ENCODE measurements at places on chromosomes 13 and 19.

- peak; percentile 81 for DNase-seq
These were observed 305.1 kb downstream of the KCNRG start for GRCh38 chr13:50320271-50320862.

- peak; percentile 81 for DNase-seq
These were observed 26.4 kb downstream of the CDK8 start for GRCh38 chr13:26280295-26280694.

DNA sequence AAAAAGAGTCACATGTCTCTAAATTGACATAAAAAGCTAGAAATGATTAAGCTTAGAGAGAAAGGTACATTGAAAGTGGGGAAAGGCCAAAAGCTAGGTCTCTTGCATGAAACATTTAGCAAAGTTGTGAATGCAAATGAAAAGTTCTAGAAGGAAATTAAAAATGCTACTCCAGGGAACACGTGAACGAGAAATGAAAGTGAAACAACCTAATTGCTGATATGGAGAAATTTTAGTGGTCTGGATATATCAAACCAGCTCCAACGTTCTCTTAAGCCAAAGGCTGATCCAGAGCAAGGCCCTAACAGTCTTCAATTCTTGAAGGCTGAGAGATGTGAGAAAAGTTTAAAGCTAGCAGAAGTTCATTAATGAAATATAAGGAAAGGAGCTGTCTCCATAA is 419.8 kb downstream of the SLITRK6 start:
- no peak for DNase-seq

GRCh38 chr13:31433746-31434145 is 234.0 kb downstream of the B3GLCT start:
- no peak for DNase-seq

DNA sequence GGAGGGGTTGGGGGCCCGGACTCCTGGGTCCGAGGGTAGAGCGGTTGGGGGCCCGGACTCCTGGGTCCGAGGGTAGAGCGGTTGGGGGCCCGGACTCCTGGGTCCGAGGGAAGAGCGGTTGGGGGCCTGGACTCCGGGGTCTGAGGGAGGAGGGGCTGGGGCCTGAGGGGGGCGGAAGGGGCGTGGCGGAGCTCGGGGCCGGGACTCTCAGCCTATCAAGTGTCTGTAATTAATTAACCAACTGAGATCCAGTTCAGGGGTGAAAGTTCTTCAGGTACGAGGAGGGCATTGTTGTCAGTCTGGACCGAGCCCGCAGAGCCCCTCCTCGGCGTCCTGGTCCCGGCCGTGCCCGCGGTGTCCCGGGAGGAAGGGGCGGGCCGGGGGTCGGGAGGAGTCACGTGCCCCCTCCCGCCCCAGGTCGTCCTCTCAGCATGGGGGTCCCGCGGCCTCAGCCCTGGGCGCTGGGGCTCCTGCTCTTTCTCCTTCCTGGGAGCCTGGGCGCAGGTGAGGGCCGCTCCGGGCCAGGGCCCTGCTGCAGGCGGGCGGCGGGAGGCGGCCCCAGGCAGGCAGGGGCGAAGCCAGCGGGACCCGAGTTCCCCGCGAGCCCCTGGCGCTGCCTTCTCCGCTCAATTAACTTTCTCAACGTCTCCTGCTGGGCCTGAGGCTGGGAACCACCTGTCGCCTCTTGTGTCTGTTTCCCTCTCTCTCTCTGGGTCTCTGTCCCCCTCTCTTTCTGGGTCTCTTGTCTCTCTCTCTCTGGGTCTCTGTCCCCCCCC is 697 bp downstream of the FCGRT start:
- DNase-seq = no peak

- DNase-seq = peak; percentile 90
These were observed 14.4 kb downstream of the ATP4B start for GRCh38 chr13:113643593-113643992.

DNA sequence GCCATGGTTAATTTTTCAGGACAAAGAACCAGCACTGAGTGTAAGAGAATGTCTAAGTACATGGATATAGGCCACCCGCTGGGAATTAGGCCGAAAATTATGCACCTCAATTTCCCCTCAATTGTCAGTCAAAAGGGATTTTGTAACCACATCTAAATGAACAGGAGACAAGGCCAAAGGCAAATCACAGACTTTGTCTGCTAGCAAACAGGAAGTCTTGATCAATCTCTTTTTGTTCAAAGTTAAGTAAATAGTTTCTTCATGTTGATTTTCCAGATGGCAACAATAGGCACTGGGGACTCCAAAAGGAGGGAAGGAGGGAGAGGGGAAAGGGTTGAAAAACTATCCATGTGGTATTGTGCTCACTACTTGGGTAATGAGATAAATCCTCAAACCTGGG is 276.0 kb downstream of the COG6 start:
- no peak for DNase-seq

GRCh38 chr19:28396287-28396831 is 816.6 kb downstream of the UQCRFS1 start:
- no peak for DNase-seq

DNA sequence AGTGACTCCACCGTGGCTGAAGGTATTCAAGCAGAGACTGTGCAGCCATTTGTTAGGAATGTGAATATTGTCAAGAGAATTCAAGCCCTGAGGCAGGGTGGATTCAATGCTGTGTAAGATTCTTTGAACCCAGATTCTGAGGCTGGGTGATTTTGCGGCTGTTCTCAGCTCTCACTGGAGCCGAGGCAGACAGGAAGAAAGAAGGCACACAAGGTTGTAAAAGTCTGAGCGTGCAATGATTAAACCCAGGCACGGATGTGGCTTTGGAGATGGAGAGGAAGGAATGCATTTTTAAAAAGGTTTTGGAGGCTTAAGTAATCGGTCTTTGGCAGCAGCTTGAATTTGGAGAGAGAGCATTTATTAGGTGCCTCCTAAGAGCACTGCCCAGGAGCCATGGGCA is 187.9 kb downstream of the KATNAL1 start:
- DNase-seq = peak; percentile 82

- no peak for DNase-seq
These were observed 7.7 kb upstream of the KIR2DL4 start for GRCh38 chr19:54795758-54796157.

- peak; percentile 37 for DNase-seq
These were observed 616 bp downstream of the TSHZ3 start for GRCh38 chr19:31348481-31349159.

- DNase-seq = no peak
These were observed 469 bp downstream of the COX6B2 start for GRCh38 chr19:55353803-55354697.

- DNase-seq = no peak
These were observed 9.6 kb downstream of the CD37 start for GRCh38 chr19:49344505-49345423.

DNA sequence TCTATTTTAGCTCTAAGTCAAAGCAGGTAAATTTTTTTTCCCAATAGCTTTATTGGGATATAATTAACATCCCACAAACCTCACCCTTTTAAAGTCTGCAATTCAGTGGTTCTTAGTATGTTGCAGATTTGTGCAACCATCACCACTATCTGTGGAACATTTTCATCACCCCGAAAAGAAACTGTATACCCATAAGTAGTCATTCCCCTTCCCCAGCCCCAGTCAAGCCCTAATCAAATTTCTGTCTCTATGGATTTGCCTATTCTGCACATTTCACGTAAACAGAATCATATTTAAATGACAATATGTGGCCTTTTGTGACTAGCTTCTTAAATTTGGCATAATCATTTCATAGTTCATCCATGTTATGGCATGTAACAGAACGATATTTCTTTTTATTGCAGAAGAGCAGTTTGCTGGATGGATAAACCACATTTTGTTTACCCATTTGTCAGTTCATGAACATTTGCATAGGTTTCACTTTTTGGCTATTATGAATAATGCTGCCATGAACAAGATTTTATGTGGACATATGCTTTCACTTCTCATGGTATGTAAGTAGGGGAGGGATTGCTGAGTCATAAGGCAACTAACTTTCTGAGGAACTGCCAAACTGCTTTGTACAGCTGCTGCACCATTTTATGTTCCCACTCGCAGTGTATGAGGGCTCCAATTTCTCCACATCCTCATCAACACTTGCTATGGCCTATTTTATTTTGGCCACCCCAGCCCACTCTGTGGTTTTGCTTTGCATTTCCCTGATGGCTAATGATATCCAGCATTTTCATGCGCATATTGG is 10.9 kb downstream of the SLC46A3 start:
- DNase-seq = peak; percentile 55

DNA sequence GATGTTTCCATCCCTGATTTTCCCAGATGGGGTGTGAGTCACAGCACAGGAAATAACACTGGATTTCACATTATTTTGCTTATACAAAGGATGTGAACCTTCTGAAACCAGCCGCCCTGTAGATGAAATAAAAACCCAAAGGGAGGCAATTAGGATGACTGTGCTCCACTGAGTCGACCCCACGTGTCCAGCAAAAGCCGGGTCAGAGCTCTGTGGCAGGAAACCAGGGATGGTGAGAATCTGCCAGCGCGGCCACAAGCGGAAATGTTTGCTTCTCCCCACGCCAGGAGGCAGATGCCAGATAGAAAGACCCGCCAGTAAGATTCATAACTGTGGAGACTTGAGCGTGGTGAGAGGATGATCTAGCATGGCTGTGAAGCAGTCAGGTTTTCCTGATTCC is 764.4 kb downstream of the LIG4 start:
- peak; percentile 99 for DNase-seq

DNA sequence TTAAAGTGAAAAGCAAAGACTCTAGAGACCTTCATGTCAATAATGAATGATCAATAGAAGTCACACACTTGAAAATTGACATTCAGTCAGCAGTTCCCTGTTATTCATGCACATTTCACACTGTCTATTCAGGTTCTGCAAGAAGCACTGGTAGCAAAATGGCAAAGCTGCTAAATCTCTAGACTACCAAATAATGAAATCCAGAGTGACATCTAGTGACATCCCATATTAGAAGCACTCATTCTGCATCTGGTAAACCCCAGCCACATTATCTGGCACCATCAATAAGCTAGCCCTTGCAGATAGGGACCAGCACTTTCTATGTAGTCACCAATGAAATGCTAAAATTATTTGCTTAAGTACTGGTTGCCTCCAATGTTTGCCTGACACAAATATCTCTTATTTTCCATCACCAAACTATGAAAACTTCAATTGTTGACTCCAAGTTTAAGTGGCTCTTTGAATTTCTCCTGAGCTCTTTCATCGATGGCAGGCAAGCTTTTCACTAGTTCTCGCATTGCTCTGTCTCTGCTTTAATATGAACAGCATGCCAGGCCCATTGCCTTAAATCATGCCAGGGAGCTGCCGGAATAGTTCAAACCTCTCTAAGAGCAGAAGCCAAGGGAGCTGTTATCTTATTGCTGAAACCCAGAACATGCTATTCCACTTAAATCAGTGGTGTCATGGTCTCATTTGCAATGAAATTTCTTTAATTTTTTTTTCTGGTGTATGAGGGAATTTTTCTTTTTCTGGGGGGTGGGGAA is 409.9 kb downstream of the MZT1 start:
- DNase-seq = no peak

- DNase-seq = no peak
These were observed 14.4 kb downstream of the BCAM start for GRCh38 chr19:44823373-44823698.

- peak; percentile 50 for DNase-seq
These were observed 7.1 kb upstream of the DOCK6 start for GRCh38 chr19:11269408-11269807.

DNA sequence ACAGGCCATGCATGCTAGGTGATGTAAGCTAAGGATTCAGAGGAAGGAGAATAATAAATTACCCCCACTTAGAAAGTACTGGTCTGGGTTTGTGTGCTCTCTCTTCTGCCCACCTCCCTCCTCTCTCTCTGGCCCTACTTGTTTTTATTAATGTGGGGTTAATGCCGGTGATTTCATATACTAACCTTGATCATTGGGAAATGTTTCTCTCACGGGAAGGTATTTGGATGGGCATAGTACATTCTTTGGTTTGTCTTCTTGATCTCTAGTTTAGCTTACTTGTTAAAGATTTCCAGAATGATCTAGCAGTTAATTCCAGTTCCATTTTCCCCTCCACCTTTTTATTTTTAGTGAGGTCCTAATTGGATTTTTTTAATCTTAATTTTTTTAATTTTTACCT is 24.6 kb downstream of the ARHGAP35 start:
- DNase-seq = no peak

GRCh38 chr19:364496-365287 is 20.1 kb upstream of the MIER2 start:
- no peak for DNase-seq

DNA sequence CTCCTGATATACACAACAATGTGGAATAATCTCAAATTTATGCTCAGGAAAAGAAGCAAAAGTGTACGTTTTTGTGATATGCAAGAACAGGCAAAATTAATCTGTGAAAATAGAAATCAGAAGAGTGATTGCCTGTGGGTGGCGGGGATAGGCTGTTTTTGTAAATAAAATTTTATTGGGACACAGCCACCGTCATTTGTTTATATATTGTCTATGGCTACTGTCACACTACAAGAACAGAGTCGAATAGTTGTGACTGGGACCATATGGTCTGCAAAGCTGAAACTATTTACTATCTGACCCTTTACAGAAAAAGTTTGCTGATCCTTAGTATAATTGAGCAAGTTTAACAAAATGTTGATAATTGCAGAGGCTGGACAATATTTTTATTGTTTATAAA is 269.5 kb upstream of the HTR2A start:
- no peak for DNase-seq

DNA sequence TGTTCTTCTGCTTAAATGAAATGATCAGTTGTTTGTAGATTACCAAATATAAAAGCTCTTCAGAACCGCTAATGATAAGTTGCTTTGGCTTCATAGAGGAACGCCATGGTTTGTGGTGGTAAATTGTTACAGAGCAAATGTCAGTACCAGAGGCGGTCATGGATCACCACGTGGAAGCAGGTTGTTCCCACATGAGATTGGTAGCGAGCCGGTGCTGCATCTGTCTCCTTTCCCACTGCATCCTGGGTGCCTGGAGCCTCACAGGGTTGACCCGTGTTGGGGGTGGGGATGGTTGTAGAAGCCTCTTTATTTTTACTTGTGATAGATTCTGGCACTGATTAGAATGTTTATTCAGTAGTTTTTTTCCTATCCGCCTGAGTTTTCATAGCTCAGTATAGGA is 14.7 kb downstream of the GARRE1 start:
- DNase-seq = no peak

DNA sequence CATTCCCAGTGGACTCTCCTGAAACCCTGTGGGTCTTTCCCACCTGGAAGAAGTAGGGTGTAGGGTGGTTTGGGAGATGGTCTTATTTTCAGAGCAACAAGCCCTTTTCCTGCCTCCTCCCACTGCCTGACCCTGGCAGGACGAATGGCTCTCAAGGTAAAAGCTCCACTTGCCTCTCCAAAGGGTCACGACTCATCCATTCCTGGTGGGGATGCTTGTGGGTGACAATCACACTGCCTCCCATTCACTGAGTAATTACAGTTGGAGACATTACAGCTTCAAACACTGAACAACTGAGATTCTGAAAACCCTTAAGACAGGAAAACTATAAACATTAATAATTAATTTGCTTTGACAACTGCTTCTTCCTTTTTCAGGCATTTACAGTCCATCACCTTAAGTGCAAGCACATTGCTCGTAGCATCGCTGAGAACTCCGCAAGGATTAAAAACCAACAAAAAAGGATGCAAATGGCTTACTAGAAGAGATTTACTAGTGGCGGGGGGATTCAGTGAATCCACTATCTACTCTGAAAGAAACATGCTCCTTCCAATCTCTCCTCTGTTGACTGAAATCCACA is 199.6 kb upstream of the IRS2 start:
- DNase-seq = no peak

GRCh38 chr13:79628463-79628862 is 147.5 kb downstream of the NDFIP2 start:
- DNase-seq = no peak

- DNase-seq = peak; percentile 18
These were observed 319.7 kb downstream of the KCNRG start for GRCh38 chr13:50334944-50335343.

All from astrocyte (in vitro differentiated cells and primary cell).